Daoy (cell line): ENCODE measurements at places on chromosomes 2 and 18. TPM values are rescaled to one million over a fixed set of nuclear protein-coding genes. Genes with fewer than 3 reads are reported as not detected.

The ELOA2 gene
- total RNA-seq = not detected in 2 replicates

The INHBB gene
- 0.29 and 1.0 TPM in 2 replicates for total RNA-seq

The PRADC1 gene
- 21.5 and 30.8 TPM in 2 replicates for total RNA-seq

The OST4 gene
- 184 and 194 TPM in 2 replicates for total RNA-seq

The SLC9A4 gene
- total RNA-seq = not detected in 2 replicates

The SULT1C2 gene
- 1.0 and 7.7 TPM in 2 replicates for total RNA-seq

The CLEC4F gene
- total RNA-seq = not detected in 2 replicates

The WDR75 gene
- total RNA-seq = 72.5 and 92.4 TPM in 2 replicates

The MPHOSPH10 gene
- total RNA-seq = 40.7 and 41.9 TPM in 2 replicates

The RNPEPL1 gene
- total RNA-seq = 1.8 and 2.3 TPM in 2 replicates

The TTR gene
- total RNA-seq = not detected in 2 replicates

The TTC32 gene
- total RNA-seq = 4.8 and 7.9 TPM in 2 replicates

The TCF23 gene
- not detected in 2 replicates for total RNA-seq

The SLC11A1 gene
- total RNA-seq = not detected in 2 replicates

The GLB1L gene
- total RNA-seq = 2.7 and 3.2 TPM in 2 replicates

The HNMT gene
- total RNA-seq = 1.6 and 7.1 TPM in 2 replicates

The CRYBA2 gene
- 2.2 and 4.3 TPM in 2 replicates for total RNA-seq

The NEU4 gene
- not detected in 2 replicates for total RNA-seq

The ALK gene
- total RNA-seq = 0.03 and 0.11 TPM in 2 replicates

The NYAP2 gene
- not detected in 2 replicates for total RNA-seq

- DNase-seq = no peak
These were observed 6.4 kb downstream of the PSME4 start for GRCh38 chr2:53964257-53964952.

DNA sequence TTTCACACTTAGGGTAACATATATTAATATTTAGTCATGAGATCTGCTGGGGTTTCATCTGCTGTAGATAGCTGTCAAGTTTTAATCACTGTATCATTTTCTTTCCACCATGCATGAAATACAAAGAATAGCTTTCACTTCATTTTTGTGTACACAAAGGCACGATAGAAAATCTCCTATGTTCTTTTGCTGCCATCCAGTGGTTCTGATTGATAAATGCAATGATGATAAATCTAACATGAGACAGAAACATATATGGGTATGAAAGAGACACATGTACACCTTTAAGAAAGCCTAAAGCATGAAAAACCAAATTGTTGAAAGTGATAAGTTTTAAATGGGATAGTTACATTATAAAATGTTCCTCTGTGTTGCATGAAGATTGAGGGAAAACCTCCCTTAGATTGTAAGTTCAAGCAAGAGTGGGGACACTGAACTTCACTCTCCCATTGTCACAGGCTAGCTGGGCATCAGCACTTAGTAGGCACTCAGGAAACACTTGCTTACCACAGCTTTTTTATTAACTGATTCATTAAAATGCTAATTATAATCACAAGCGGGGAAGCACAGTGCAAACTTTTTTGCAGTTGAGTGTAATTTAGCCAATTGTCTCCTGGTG, 31.2 kb downstream of the C1D start:
- DNase-seq = peak; percentile 25

- peak; percentile 28 for DNase-seq
These were observed 232.9 kb downstream of the GULP1 start for GRCh38 chr2:188524519-188525113.

- no peak for DNase-seq
These were observed 179.5 kb upstream of the ID2 start for GRCh38 chr2:8502316-8502715.

GRCh38 chr2:95179451-95179850, 13.8 kb downstream of the ZNF2 start:
- DNase-seq = no peak

DNA sequence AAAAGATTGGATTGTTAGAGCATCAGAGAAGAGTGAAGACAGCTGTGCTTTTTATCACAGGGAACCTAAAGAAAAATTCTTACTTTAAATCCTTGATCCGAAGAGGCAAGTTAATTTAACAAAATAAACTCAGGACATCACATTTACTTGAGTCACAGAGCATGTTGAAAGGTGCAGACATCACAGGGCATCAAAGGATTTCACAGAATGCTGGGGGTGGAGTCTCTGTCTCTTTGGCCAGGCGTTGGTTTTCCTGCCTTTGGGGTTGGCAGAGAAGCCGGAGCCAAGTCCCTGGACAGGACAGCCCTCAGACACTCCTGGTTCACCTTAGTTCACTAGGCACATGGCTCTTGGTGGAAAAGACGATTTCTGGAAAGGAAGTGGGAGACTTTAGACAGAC, 56.3 kb downstream of the SH3RF3 start:
- DNase-seq = peak; percentile 53

GRCh38 chr18:70448588-70448987, 159.7 kb downstream of the SOCS6 start:
- no peak for DNase-seq

DNA sequence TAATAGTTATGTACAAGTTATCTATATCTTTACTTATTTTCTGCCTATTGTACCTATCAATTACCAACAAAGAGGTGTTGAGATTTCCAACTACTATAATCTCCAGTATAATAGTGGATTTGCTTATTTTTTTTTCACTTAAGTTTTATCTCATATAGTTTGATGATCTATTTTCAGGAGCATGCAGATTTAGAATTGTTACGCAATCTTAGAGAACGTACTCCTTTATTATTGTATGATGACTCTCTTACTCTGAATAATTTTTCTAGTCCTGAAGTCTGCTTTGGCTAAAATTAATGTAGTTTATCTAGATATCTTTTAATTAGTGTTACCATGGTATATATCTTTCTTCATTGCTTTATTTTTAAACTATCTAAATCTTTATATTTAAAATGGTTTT, 205.2 kb downstream of the SCG2 start:
- DNase-seq = no peak

GRCh38 chr18:11861583-11862288, 10.5 kb downstream of the CHMP1B start:
- DNase-seq = no peak

- DNase-seq = no peak
These were observed 15.1 kb upstream of the SUCLG1 start for GRCh38 chr2:84474176-84474575.

DNA sequence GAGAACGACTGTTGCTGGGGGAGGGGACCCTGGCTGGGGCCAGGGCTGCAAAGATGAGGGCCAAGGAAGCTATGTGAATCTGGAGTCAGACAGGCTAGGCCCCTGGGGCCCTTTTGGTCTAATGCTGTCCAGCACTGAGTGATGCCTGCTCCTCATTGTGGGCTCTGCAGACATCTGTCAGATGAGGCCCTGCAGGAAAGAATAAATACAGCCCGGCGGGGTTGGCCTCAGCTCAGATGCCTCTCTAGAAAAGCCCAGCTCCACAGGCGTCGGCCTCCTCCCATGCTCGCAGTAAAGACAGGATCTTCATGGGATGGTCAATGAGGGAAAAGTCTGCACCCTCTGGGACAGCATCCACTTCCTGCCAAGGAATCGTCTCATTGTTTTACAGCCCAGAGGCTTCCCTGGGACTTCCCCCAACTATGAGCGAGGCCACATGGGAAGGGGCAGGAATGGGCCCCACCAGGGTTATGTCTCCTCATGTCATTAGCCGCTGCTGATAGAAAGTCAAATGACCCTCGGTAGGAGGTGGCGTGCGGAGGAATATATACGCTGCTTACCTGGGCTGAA, 125.8 kb upstream of the GLI2 start:
- DNase-seq = no peak

DNA sequence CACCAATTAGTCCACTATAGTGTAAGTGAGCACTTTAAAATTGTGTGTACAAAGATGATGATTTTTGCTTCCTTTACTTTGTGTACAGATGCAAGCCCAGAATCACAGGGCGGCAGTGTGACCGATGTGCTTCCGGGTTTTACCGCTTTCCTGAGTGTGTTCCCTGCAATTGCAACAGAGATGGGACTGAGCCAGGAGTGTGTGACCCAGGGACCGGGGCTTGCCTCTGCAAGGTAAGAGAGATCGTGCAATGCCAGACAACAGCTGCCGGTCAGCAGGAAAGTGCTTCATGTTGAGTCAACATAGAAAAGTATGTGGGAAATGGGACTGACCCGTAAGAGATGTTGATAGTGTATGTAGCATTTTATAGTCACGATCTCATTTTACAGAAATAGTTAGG, 156.8 kb upstream of the TTC39C start:
- no peak for DNase-seq

- no peak for DNase-seq
These were observed 104.8 kb upstream of the CYP1B1 start for GRCh38 chr2:38180754-38181153.

DNA sequence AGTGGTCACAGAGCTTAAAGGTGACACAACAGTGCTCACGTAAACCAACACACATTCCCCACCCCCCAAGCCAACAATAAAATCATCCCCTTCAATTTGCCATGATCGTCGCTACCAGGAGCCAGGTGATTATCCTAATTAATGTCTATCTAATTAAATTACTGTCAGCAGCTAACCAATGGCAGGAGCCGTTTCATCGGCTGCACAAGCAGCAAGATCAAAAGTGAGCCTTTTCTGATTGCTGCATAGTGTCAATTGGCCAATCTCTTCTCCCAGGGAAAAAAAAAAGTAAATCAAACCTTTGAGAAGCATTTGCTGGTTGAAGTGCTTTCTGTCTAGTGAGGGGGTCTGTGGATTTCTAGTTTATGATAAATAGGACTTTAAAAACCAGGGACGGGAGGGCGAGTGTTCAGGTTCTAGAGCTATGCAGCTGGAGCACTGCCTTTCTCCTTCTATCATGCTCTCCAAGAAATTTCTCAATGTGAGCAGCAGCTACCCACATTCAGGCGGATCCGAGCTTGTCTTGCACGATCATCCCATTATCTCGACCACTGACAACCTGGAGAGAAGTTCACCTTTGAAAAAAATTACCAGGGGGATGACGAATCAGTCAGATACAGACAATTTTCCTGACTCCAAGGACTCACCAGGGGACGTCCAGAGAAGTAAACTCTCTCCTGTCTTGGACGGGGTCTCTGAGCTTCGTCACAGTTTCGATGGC, at the start of gene TBR1:
Gene TBR1, plus strand, starts transcription at position 311 of the 721 bp plus-strand sequence. Its CDS starts 114 bp downstream, at position 425.
- DNase-seq = no peak

DNA sequence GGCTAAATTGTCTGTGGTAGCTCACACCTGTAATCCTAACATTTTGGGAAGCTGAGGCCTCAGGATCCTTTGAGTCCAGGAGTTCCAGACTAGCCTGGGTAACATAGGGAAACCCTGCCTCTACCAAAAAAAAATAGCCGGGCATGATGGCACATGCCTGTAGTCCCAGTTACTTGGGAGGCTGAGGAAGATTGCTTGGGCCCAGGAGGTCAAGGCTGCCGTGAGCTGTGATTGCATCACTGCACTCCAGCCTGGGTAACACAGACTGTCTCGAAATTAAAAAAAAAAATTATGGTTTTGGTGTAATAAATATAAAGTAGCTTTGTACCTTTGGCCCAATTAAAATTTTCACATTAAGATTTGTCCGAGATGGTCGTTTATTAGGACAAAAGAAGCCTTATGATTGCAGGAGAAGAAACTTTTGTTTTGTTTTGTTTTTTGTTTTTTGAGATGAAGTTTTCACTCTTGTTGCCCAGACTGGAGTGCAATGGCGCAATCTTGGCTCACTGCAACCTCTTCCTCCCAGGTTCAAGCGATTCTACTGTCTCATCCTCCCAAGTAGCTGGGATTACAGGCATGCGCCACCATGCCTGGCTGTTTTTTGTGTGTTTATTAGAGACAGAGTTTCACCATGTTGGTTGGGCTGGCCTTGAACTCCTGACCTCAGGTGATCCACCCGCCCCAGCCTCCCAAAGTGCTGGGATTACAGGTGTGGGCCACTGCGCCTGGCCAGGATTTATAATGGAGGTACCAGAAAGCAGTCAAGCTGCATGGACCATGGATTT, 4.1 kb downstream of the MTA3 start:
- DNase-seq = no peak

GRCh38 chr2:74205596-74205995, 7.2 kb downstream of the MTHFD2 start:
- no peak for DNase-seq

DNA sequence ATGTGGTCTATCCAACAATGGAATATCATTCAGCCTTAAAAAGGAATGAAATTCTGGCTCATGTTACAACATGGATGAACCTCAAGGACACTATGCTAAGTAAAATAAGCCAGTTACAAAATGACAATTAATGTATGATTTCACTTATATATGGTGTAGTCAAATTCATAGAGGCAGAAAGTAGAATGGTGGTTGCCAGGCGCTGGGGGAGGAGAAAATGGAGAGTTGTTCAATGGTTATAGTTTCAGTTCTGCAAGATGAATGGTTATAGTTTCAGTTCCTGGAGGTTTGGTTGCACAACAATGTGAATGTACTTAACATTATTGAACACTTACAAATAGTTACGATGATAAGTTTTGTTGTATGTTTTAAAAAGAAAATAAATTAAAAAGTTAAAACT, 79.2 kb upstream of the IL1R2 start:
- DNase-seq = no peak

DNA sequence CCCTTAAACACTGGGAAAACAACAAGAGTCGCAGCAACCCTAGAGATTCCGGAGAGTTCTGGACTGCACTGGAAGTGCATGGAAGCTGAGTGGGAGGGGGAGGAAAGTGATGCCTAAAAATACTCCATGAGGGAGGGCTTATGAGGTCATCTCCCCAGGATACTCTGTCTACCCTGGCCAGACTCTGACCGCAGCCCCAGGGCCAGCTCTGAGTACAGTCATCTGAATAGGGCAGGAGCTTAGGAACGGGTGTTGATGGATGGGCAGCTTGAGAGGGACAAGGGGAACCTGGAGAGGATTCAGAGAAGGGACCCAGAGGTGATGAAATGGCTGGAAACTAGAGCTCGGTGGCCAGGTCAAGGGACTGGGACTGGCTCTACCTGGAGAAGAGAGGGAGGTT, 79.3 kb upstream of the IGFBP5 start:
- peak; percentile 83 for DNase-seq

GRCh38 chr2:25290811-25291495, 50.8 kb downstream of the DNMT3A start:
- peak; percentile 56 for DNase-seq

GRCh38 chr2:69116438-69116837, 103.5 kb downstream of the ANTXR1 start:
- DNase-seq = no peak

DNA sequence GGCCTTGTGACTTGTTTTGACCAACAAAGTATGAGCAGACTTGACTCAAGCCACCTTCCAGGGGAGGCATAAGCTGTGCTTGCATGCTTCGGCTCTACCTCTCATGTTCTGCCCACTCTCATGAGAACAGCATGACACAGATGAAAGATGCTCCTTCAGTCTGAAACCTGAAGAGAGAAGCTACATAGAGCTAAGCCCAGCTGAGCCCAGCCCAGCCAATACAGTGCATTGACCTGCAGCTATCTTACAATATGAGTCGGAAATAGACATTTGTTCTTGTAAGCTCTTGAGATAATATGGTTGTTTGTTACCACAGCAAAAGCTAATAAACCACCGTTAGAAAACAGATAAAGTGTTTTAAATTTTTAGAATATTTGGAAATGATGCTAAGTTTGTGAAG, 426.7 kb upstream of the PKDCC start:
- no peak for DNase-seq

DNA sequence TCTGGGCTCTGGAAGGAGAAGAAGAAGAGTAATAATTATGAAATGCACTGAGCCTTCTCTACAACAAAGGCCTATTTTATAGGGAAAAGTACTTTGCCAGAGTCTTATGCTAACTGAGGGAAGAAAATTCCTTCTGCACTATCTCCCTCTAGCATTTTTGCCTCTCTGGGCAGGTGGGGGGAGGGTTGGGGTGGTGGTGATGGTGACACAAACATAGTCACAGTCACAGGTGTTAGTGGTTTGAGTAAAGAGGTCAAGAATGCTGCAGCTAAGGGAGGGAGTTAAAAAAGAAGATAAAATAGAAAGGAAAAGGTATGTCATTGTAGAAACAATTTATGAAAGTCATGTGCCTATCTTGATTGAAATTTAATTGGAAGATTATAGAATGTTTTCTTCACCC, 140.8 kb upstream of the COL3A1 start:
- no peak for DNase-seq
